ENCODE measurements at places on chromosomes 6 and 20.

DNA sequence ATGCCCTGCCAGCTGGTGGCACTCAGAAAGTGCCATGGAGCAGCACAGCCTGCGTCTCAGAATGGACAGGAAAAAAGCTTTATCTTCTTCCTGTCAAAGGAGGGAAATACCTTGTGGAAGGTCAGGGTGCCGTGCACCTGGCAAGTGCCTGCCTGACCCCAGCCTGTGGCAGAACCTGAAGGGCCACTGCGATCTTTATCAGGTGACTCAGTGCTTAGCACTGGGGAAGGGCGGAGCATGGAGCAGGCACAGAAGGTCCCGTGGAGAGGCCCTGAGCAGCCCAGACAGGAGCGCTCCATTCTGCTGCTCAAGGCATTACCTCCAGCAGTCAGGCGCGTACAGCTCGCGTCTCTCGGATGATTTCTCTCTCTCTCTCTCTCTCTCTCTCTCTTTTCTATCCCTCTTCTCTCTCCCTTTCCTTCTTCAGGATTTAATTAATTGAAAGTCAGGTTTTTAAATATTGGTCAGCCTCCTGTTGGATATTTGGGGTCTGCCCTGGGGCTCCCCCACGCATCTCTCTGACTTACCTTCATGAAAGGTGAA, 31.7 kb downstream of the FOXC1 start:
- DNase-seq = no peak

DNA sequence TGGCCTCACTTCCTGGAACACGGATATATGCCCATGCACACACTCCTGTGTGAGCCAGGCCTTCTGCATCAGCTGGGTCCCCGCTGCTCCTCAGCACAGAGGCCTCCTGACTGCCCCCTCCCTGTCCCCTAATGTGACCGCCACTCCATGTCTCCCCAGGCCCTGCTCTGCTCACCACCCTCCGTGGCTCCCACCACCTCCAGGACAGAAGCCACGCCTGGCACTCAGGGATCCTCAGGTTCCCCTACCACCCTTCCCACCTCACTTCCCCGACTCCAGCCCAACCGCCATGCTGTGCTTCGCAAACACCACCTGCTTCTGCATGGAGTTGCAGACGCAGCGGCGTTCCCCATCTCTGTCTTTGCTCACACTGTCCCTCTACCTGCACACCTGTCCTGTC, 4.3 kb upstream of the SRC start:
- no peak for DNase-seq

- no peak for DNase-seq
Observed at GRCh38 chr6:85137865-85138264, 312.0 kb upstream of the NT5E start.

- DNase-seq = no peak
Observed at GRCh38 chr6:43491750-43492661, 14.6 kb downstream of the TJAP1 start.

- DNase-seq = peak; percentile 96
Observed at GRCh38 chr20:48772183-48772976, 55.4 kb downstream of the PREX1 start.

- no peak for DNase-seq
Observed at GRCh38 chr20:47985092-47985850, 200.0 kb upstream of the SULF2 start.

DNA sequence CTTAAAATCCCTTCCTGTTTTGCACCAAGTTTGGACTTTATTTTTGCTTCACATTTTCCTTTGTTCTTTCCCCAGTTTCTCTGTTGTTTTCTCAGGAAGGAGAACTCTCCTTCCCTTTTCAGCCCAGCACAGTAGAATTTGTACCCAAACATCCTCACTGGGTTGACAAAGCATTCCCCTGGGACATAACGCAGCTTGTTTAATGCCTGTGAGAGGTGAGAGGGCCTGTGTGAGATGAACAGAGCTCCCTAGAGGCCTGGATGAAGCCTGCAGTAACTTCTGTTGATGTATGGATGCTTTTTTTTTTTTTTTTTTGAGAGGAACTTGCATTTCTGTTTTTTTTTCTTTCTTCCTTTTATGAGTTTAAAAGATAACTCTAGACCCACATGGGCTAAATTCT, 104.9 kb upstream of the SLC22A23 start:
- DNase-seq = no peak

GRCh38 chr6:27669624-27670301, 196.9 kb upstream of the ZNF184 start:
- DNase-seq = no peak

DNA sequence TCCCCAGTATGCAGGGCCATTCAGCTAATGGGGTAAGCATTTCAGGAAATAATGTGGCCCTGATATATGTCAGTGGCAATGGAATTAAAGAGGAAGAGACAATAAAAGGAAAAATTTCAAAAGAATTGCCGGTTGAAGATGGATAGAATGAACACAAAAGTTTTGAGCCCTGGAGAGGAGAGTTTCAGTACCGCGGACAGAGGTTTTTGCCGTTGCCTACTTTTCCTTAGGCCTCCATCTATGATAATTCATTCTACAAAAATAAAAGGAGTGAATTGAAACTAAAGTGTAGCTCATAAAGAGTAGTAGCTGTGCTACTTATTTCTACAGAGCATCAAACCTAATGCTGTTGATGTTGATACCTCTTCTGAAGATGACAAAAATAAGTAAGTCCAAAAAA, 140.7 kb downstream of the RNASET2 start:
- DNase-seq = peak; percentile 7

DNA sequence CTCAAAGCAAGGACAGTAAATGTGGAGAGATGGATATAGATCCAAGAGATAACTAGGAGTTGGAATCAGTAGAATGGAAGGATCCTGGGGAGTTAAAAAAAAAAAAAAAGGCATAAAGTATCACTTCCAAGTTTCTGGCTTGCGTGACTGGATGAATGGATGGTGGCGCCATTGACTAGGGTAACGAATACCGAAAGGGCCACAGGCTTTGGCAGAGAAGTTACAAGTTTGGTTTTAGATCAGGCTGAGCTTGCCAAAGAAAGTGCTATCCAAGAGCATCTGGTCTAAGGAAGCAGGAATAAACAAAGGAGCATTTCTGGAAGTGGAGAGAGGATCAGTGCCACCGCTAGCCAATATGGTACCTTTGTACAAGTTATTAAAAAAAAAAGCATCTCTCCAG, 17.5 kb downstream of the L3MBTL1 start:
- DNase-seq = no peak

- peak; percentile 71 for DNase-seq
Observed at GRCh38 chr6:96917098-96917497, 7.4 kb upstream of the KLHL32 start.

GRCh38 chr20:24870881-24871280, 78.2 kb upstream of the CST7 start:
- DNase-seq = no peak

- DNase-seq = no peak
Observed at GRCh38 chr20:4555188-4555890, 166.4 kb upstream of the PRND start.

- no peak for DNase-seq
Observed at GRCh38 chr20:24206995-24207394, 218.4 kb upstream of the GGTLC1 start.

DNA sequence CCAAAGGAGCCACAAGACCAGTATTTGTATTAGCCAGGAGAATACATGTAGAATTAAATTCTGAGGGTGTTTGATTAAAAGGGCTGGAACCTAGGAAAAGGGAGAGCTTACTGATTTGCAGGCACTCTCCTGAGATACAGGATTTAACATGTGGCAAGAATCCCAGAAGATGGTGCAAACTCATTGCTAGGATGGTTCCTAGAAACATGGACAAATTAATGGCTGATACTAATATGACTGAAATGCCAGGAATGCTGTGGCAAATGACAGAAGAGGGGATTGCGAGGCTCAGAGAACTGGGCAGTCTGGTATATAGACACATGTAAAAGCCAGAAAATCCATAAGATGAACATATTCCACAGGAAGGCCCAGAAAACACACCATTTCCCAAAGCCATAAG, 118.1 kb downstream of the RWDD2A start:
- no peak for DNase-seq

DNA sequence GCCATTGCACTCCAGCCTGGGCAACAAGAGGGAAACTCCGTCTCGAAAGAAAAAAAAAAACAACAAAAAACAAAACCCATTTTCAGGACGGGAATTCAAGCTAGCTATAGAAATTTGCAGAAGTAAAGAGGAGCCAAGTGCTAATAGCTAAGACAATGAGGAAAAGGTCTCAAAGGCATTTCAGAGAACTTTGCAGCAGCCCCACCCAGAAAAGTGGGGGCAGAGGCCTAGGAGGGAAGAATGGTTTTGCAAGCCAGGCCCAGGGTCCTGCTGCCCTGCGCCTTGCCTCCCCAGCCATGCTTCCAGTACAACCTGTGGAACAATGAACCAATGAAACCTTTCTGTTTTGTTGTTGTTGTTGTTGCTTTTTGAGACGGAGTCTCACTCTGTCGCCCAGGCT, 38.3 kb upstream of the SAMHD1 start:
- peak; percentile 48 for DNase-seq

DNA sequence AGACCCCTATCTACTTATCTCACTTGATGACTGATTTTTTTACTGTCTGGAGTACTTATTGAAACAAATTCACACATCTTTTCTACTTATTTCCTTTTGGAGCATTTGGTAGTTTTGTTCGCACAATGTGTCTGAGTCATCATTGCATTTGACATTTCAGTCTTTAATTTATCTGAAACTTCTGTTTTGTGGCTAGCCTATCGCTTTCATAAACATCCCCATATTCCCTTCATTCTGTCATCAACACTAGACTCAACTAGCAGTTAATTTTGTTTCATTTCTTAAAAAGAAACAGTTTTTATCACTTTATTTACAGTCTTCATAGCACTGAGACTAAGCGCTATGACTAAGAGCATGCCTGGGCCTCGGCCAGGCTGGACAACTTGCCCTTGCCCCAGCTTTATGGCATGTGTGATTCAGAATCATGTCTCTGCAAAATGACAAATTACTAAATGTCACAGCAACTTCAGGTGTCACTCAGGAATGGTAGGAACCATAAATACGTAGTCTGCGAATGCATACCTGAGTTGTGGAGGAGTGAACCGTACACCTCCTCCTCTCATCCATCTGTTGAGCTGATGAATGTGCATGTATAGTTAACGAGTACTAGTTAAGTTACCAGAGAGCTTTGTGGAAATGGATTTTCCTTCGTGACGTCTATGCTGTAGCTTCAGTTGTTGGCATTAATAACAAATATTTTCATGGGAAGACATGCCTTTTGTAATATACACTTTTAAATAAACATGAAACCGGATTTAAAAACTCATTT, 16.2 kb downstream of the L3MBTL3 start:
- DNase-seq = no peak

- no peak for DNase-seq
Observed at GRCh38 chr6:169028343-169028742, 225.3 kb downstream of the THBS2 start.

DNA sequence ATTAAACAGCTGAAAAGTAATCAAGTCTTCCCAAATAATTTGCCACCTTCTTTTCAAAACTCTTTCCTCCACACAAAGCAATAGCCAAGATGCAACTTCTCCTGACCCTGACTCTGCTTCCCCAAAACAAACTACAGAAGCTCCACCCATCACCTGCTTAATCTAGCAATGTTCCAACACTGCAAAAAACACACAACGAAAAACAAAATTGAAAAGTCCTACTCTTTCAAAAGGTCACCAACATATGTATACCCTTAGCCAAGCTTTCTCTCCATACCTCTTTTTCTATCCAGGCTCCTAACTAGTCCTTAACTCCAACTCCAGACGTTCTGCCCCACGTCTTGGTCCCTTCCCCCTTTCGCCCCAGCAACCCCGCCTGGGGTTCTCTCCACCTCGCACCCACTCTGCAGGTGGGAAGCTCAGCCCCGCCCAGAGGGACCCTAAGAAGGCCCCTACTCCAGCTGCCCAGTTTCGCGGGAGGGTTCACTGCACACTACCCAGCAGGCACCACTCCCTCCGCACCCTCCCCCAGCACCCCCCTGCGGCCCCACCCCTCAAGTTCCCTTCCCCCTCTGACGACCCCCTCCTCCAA, 717 bp downstream of the CSNK2A1 start:
- peak; percentile 45 for DNase-seq

GRCh38 chr20:40279390-40279789, 409.6 kb downstream of the MAFB start:
- peak; percentile 44 for DNase-seq

- DNase-seq = no peak
Observed at GRCh38 chr20:41902346-41902745, 284.2 kb upstream of the CHD6 start.

DNA sequence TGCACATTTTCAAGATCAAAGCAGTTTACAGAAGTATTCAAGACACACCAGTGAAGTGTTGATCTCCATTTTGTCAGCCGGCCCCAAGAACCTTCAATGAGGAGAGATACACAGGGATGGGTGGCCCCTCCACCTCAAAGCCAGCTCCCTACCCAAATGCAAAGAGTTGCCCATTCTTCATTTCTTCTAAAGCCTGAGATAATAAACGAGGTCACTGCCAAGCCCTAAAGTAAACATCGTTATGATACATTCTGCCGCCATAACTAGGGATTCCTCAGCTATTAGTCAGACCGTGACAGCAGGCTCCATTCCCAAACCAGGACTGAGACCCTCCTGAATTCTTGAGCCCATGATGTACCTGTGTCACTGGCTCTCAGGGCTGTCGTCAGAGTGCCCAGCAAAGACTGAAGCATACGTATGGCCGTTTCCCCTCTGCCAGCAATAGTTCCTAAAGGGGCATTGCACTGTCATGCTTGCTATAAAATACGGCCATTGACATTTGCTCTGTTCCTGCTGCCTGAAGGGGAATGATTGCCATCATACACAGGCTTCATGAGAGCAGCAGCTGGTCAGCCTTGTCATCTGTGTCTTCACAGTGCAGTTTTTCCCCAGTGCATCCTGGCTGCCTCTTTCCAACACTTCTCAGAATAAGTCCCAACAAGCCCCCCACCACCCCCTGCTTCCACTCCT, 41.7 kb downstream of the ISM1 start:
- no peak for DNase-seq

DNA sequence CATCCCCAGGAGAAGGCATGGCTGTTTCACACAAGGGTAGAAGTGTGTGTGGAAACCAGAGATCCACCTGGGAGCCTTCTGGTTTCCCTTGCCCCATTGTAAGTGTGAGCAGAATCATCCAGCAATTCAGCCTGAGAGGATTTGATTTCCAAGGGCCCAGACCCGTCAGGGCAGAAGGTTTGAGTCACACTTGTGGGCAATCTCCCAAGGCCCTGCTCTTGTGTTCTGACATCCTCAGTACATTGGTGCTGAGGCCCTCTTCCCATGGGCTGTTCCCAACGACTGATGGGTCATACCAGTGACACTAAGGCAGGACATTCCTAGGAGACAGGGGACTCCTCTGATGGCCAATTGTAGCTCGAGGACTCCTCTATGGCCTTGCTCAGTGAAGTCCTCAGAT, 58.2 kb upstream of the POLR1H start:
- DNase-seq = no peak

DNA sequence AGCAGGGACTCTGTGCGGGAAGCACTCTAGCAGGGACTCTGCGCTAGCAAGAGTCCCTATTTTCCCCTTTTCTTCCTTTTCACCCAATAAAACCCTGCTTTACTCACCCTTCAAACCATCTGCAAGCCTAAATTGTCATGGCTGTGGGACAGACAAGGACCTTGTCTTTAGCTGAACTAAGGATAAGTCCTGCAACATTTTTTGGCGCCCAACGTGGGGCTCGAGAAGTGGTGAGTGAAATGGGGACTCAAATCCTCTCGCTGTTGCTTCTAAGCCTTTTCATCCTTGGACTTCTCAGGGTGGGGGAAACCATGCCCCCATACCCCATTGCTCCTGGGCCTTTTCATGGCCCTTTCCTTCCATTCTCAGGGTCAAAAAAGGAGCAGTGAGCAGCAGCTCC, 46.4 kb downstream of the IMPG1 start:
- no peak for DNase-seq

All from KBM-7 (cell line).